Ovary (tissue), 10 donors: ENCODE measurements at places on chromosomes 1 and 21.
A peak's percentile ranks its signal among the peaks of the same experiment; 100 is the strongest.

DNA sequence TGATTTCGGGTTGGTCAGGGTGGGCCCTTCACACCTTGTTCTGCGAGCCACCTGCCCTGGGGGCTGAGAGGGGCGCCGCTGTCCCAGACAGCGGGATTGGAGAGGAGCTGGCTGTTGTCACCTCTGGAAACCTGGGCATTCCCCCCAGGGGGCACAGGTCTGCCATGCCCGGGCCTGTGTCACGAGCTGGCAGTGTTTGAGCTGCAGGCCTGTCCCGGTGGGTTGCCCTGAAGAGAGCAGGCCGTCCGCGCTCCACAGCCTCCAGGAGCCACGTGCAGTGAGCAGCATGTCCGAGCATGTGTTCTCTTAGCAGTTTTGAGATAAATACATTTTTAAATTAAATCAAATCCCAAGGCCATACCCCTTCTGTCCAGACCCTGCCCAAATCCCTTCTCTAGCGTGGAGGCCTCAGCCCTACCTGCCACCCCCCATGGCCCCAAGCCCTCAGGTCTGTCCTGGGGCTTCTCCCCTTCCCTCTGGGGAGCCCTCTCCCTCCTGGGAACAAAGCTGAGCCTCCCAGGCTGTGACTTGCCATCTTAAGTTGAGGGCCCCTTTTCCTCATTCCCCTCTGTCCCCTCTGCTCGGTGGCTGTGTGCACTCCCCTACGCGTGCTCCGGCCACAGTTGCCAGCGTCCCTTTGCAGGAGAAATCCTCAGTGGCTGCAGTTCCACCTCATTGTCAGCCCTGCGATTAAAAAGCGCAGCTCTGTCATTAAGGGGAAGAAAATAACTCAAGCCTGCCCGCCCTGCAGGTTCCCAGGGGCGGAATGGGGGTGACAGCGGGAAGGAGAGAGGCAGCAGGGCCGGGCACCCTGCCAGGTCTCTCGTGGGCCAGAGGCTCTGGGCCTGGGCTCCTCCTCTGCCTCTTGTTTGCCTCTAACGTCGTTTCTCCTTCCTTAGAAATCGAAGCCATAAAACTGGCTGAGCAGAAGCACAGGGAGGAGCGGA lies 26.6 kb downstream of the SLX9 start:
- peak; percentile 77 for DNase-seq

- no peak for DNase-seq
Measured at GRCh38 chr1:23964790-23965740, 5.4 kb downstream of the PNRC2 start.

- no peak for DNase-seq
Measured at GRCh38 chr1:209335178-209335577, 248.3 kb upstream of the CAMK1G start.

- no peak for DNase-seq
Measured at GRCh38 chr1:229893762-229894444, 173.1 kb upstream of the GALNT2 start.

- no peak for DNase-seq
Measured at GRCh38 chr1:245825128-245825901, 670.5 kb downstream of the KIF26B start.

- no peak for DNase-seq
Measured at GRCh38 chr21:15732290-15732995, 2.7 kb downstream of the USP25 start.

DNA sequence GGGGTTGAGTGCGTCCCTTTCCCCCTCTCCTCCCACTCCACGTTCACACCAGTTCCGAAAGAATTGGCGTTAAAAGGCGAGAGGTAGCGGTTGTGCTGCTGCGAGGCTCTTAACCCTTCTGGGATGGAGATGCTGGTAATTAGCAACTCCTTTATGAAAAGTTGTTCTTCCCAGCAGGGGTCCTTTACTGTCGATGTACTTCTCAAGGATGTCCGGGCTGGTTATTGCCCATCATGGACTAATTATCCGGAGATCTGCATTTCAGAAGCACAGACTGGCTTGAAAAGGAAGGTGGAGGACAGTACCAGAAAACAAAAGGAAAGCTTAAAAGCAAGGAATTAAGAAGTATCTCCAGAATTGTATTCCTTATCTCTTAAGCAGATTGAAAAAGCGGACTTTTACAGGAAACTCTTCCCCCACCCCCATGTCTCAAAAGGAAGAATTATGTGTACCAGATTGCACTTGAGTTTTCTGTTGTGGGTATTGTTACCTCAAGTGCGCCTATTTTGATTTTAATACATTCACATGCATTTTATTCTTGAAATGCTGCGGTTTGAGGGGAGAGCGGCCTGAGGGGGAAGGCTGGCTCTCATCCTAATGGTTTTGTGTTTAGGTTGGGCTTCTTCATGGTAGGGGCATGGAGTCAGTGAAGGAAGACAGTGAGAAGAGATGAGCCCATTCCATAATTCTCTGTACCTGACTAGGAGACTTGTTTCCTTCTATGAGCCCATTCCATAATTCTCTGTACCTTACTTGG lies 1.5 kb downstream of the AK4 start:
- no peak for DNase-seq

GRCh38 chr1:53162621-53163020 lies 20.2 kb upstream of the SLC1A7 start:
- DNase-seq = no peak

GRCh38 chr1:228306275-228307217 lies 98.7 kb downstream of the OBSCN start:
- DNase-seq = peak; percentile 28

DNA sequence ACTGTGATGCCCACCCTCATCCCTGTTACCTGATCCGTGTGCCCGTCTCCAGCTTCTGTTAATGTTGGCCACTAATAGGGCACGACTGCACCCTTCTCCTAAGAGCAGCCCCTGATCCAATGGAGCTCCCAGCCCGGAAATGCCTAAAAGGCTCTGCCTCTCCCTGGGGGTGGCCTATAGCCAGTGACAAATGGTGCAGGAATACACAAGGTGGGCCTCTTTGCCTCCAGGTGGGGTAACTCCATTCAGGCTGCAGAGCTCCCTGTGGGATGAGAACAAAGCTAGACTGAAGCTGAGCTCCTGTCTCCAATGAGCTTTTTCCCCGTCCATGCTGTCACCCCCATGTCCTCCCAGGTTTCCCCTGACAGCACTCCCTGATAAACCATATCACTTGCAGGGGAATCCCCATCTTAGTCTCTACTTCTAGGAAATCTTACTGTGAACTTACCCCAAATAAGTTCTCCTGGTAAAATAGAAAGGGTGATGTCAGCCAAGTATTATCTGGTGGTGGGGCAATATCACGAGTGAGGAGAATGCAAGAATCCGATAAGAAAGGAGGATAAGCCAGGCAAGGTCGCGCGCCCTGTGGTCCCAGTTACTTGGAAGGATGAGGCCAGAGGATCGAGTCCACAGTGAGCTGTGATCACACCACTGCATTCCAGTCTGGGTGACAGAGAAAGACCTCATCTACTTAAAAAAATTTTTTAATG lies 18.6 kb downstream of the S100A7A start:
- no peak for DNase-seq

DNA sequence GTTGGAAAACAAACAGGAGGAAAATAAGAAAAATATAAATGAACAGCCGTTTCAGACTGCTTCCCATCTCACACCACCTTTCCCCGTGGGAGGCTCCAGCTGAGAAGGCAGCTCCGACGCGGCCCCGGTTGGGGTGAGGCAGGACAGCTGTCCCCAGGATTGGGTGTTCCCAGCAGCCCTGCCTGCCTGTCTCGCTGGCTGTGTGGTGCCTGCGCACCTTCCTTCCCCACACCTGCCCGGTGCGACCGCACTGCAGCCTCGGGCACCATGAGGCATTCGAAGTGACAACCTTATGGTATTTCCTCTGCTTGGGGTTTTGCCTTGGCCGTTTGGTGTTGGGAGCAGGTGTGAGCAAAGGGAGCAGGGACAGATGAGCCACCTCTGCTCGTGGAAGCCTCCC lies 161.6 kb downstream of the PRDM16 start:
- DNase-seq = no peak

DNA sequence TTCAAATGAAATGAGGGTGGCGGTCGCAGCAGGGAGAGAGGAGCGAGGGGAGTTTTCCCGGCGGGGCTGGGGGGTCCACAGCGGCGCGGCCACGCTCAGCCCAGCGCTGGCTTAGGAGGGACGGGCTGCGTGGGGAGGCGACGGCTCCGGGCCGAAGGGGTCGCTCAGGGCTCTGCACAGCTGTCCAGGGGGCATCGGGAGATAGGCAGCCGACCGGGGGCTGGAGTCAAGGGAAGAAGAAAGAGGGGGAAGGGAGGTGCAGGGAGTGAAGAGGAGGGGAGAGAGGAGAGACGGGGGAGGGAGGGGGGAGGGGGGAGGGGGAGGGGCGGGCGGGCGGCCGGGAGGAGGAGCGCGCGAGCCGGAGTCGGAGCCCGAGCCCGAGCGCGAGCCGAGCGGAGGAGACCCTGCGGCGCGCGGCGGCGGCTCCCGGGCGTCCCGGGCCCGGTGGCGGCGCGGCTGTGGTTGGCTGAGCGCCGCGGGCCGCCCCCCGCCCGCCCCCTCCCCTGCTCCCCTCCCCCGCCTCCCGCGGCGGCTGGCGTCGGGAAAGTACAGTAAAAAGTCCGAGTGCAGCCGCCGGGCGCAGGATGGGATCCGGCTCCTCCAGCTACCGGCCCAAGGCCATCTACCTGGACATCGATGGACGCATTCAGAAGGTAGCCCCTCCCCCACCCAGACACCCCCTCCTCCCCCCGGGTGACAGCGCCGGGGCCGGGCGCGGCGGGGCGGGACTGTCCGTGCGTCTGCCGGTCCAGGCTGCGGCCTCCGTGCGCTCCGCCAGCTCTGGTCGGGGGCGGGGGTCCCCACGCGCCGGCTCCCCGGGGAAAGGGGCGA lies at the start of gene PDE9A:
TSS of gene PDE9A (plus strand) at position 391 of the 831 bp plus-strand sequence. CDS start at position 585, 194 bp downstream.
- DNase-seq = peak; percentile 60

- DNase-seq = no peak
Measured at GRCh38 chr21:33313183-33313582, 11.6 kb upstream of the IFNAR1 start.

DNA sequence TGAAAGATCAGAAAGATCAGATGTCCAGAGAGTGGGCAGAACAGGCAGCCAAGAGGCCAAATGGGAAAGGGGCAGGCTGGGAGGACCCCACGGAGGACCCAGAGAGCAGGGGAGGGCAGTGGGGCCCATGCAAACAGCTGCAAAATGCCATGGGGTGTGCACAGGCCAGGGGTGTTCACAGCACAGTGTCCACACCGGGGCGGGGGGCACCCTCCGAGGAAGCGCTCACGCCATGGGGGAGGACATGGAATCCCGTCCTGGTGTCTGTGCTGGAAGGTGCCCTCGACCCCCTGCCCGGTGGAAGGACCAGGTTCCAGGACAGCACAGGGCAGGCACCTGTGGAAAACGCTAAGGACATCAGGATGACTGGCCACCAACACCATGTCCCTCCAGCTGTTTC lies 1.5 kb downstream of the INTS11 start:
- DNase-seq = no peak

DNA sequence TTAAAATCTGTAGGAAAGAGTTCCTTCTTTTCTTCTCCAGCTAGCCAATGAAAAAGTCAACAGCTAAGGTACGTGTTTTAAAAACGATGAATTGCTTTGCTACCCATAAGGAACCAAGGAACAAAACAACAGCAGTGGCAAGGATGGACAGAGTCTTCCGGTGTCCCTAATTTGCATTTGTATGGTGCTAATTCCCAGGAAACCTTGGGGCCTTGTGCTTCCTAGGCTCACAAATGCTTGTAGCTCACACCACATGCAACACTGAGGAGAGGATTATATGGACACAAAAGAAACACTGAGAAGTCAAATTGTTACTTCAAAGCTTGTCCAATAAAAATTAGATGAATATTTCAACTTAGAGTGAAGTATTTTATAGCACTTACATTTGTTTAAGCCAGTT lies 1.8 kb upstream of the PGBD5 start:
- no peak for DNase-seq

DNA sequence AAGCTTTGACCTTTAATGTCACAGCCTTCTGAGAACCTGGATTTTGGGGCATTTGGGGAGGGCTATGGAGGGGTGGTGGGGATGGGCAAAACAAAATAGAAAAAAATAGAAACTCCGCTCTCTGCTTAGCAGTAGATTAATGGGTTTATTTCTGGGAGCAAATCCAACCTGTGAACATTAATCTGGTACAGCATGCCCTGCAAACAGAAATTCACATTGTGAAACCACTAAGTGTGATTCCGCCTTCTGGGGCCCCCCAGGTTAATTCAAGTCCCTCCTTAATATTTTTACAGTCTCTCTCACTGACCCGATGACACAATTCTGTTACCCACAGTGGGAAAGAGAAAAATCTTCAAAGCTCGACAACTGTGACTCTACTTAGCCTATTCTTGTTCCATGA lies 76.4 kb downstream of the TIAM1 start:
- no peak for DNase-seq

DNA sequence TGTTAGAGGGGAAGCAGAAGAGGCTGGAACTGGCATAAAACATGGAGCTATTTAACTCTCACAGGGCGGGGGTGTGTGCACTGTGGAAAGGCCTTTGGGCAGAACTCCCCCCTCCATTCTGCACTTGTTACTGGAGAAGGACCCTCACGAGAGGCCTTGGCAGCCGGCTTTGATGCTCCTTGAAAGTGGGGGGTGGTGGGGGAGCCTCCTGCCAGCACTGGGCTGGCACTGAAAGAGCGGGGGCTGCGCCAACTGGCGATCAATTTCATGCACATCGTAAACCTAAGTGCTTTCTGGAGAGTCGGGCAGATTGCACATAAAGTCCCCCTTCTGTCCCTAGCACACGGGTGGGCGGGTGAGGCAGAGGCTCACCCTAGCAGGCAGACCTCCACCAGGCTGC lies 28.9 kb downstream of the FOXO6 start:
- no peak for DNase-seq

DNA sequence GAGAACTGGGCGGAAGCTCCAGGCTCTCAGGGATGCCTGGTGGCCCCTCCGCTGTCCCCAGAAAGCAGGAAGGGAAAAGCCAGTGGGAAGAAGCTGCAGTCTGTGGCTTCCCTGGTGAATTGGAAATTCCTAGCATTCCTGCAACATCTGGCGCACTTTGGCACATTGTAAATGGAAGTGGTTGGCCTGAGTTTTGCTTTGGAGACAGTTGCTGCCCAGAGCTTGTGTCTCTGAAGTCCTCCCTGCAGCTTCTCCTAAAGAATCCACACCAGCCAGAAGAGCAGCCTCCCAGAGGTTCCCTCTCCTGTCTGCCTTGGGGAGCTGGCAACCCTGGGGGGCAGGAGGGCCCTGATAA lies 48.2 kb downstream of the ARHGEF10L start:
- DNase-seq = no peak

GRCh38 chr1:202171292-202172014 lies 11.1 kb upstream of the PTPN7 start:
- no peak for DNase-seq
